NCI-H1694 (cell line): ENCODE measurements at places on chromosomes 3 and 15.

- no peak for DNase-seq
These were observed 362.3 kb upstream of the RGMA start for GRCh38 chr15:93451265-93451664.

DNA sequence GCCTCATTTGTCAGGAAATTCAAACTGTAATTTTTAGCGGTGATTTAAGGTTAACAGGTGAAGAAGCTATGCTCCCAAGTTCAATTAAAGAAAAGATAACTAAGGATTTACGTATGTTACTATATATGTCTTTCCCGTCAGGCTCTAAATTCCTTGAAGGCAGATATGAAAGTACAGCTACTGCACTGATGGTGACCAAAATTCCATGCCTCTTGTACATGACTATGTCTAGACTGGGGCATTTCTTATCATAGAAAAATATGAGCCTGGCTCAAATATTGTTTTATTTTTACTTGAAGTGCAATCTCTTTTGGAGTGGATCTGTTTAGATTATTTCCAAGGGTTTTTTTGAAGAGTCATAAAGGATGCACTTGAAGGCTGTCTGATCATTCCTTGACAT is 647.1 kb upstream of the KCNMB2 start:
- no peak for DNase-seq

DNA sequence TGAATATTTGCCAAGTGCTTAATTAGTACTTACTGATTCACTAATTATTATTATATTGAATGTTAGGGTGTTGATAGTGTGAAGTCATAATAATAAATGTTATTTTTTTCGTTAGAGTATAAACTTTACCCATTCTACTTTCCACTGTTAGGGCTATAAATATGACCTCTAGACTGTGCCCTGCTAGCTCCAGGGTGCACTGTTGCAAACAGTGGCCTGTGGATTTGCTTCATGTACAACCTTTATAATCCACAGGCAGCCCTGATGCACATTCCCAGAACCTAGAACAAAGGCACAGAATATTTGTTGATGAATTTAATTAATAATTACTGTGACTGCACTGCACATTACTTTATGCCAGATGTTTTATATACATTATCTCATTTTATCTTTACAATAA is 28.8 kb upstream of the LEKR1 start:
- DNase-seq = no peak

- DNase-seq = no peak
These were observed 57.8 kb upstream of the SPPL2A start for GRCh38 chr15:50823281-50823680.

- DNase-seq = no peak
These were observed 14.4 kb downstream of the POLR2M start for GRCh38 chr15:57720867-57721266.

- DNase-seq = peak; percentile 72
These were observed 216.4 kb downstream of the MEIS2 start for GRCh38 chr15:36883713-36884517.

- no peak for DNase-seq
These were observed 50.7 kb downstream of the MYLK start for GRCh38 chr3:123833398-123833785.

GRCh38 chr3:171240504-171240835 is 213.9 kb upstream of the SLC2A2 start:
- no peak for DNase-seq

DNA sequence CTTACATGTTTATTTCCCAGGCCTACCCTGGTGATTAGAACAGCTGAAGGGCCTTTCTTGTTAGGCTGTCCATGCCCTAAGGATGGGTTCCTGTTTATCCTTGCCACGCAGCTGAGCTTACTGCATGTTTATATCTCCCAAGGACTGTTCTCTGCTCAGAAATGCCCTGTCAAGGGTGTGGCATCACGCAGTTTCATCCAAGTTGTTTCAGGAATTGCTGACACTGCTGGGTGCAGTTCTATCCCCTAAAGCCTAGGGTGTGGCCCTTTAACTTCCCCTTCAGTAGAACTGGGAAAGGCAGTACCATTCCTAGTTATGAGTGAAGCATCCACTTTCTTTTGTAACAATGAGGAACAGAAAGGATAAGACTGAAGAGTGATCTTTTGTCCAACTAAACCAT is 5.0 kb downstream of the ELL3 start:
- no peak for DNase-seq

DNA sequence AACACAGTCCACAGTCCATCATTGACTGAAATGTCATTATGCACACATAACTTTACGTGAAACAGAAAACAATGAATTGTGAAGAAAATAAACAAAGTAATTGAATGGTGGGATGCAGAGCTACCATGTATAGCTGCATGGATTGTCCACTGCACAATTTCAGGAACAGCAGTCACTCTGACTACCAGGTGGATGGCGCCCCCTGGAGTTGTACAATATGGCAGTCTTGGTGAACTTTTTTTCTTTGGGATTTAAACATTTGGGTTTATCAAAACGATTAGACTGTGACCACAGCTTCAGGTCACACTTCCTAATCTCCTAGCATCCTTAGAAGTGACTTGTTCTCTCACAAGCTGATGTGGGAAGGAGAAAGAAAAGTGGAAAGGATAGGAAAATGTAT is 48.9 kb upstream of the TCF12 start:
- DNase-seq = peak; percentile 49
